ENCODE measurements at places on chromosomes 6 and 20.

DNA sequence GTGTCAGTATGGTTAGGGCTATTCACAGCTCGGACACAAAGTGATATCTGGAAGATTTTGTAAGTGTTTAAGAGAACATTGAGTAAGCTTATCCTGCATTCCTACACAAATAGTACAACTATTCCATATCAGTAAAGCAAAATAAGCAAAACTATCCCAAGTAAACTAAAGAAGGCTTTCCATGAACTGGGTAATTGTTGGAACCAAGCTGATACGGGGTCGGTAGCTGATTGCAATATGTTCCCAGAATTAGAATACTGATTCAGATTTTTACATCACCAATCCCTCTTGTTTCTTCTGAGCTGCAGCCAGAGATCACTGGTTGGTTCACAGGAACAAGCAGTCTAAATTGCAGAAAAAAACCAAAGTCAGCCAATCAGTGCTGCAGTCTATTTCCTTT is 54.1 kb downstream of the CDS2 start:
- DNase-seq = no peak

DNA sequence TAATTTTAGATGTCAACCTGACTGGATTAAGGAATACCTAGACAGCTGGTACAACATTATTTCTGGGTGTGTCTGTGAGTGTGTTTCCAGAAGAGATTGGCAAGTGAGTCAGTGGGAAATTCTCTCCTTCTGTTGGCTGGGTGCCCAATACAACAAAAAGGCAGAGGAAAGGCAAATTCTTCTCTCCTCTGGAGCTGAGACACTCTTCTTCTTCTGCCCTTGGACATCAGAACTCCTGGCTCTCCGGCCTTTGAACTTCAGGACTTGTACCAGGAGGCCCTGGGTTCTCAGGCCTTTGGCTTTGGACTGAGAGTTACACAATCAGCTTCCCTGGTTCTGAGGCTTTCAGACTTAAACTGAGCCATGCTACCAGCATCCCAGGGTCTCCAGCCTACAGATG is 7.8 kb upstream of the BTN3A1 start:
- no peak for DNase-seq

DNA sequence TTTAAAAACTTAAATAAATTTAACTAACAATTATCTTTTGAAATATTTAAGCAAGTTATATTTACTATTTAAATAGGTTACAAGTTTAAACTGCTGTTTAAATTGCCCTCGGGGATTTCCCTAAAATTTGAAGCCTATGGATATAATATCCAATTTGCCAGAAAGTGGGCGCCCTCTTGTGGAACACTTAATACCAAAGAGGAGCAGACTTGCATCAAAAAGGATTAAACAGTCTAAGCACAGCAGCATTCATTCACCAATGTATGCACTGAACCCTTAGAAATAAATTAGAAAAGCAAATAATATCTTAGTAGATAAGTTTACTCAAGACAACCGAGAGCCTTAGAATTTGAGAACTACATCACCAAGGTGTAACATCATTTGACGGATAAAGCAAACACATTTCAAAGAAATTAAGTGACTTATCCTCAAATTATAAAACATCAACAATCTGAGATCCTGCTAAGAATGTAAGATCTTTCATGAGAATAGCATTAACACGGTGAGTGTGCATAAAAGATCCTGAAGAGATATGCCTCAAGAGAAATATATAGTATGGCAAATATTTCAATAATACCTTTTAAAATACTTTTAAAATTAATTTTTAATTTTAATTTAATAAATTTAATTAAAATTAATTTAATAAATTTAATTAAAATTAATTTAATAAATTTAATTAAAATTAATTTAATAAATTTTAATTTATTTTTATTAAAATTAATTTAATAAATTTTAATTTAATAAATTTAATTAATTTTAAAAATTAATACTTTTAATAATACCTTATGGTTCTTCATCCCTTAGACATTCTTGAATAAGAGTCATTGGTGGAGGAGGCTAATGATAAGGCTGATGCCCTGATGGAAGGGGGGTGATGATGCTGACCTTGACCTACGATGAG is 11.5 kb upstream of the MEP1A start:
- DNase-seq = peak; percentile 72

DNA sequence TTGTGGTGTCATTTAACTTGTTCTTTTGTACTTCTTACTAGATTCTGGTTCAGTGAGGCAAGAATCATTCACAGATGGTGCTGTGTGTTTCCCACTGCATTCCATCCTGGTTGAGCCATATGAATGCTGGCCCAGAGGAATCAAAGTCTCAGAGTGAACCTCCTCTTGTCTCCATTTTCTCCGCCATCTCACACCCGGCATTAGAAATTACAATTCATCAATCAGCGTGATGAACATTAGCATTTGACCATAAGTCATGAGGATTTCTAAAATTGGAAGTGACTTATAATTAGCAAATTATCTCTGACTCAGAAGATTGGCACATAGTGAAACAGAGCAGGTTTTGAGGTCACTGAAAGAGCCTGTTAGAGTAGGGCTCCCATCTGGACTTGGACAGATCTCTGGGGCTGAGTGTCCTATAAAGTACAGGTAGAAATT is 25.2 kb downstream of the TNFAIP3 start:
- DNase-seq = no peak

GRCh38 chr6:125939026-125939425 is 17.5 kb upstream of the HINT3 start:
- DNase-seq = no peak
